Brain pericyte (primary cell): ENCODE measurements at places on chromosomes 11 and 22.

DNA sequence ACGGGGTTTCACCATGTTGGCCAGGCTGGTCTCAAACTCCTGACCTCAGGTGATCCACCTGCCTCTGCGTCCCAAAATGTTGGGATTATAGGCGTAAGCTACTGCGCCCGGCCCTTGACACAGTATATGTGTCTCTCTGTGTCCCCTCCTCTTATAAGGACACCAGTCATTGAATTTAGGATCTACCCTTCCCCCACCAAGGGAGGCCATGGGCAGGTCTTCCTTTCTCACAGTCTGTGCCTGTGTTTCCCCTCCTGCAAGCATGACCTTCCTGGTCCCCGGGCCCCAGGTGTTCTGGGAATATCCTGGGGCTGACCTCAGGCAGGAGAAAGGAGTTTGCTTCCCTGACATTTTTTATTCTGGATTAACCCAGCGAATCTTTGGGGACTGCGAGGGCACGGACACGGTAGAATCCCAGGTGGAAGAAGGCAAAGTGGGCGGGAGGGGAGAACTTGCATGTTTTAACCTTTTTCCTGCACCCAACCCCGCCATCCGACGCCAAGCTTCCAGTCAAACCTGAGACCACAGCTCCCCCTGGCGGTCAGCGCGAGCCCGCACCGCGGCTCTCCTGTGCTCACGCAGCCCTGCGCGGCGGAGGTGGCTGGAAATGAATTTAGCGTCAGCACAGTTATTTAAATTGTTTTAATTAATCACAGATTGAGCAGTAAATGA, 42.1 kb upstream of the ISX start:
- no peak for DNase-seq

DNA sequence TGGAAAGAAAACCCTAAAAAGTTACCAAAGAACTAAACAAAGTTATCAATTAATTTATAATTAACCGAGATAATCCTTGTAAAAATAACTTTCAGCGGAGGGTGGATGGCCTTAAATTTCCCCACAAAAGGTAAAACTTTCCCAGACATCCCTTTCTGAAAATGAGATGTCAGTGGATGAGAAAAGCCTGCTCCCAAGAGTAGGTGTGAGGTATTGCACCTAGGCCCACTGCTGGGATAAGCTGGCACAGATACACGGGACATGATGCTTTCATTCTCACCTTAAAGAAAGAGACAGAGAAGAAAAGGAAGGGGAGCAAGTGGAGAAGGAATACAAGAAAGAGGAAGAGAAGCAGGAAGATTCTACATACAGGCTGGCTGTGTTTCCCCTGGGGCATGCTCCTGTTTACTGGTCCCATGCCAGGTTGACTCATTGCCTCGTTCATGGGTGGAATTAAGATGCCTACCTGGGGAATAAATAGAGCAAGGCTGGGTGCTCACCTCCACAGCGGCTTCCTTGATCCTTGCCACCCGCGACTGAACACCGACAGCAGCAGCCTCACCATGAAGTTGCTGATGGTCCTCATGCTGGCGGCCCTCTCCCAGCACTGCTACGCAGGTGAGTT, at the start of gene SCGB2A2:
Gene SCGB2A2 (plus strand): TSS at position 505 of the 625 bp plus-strand sequence. CDS start 59 bp downstream, at position 564.
- no peak for DNase-seq

DNA sequence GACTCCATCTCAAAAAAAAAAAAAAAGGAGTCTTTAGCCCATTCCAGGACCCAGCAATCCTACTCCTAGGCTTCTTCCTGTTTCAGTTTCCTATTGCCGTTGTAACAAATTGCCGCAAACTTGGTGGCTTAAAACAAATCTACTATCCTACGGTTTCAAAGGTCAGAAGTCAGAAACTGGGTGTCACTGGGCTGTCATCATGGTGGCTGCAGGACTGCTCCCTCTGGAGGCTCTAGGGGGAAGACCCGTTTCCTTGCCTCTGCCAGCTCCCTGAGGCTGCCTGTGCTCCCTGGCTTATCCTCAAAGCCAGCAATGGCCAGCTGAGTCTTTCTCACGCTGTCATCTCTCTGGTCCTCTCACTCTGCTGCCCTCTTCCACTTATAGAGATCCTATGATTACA, 8.7 kb upstream of the DAGLA start:
- no peak for DNase-seq

DNA sequence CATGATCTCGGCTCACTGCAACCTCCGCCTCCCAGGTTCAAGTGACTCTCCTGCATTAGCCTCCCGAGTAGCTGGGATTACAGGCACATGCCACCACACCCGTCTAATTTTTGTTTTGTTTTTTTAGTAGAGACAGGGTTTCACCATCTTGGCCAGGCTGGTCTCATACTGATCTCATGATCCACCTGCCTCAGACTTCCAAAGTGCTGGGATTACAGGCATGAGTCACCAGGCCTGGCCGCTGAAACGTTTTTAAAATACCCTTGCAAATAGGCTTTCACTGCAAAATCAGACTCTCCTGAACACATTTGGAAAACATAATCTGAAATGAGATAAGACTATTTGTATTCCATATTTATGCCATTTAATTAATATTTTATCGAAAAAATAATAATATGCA, 826.1 kb upstream of the CNTN5 start:
- no peak for DNase-seq

- no peak for DNase-seq
These were observed 68.3 kb upstream of the POU2AF2 start for GRCh38 chr11:111177037-111177871.

DNA sequence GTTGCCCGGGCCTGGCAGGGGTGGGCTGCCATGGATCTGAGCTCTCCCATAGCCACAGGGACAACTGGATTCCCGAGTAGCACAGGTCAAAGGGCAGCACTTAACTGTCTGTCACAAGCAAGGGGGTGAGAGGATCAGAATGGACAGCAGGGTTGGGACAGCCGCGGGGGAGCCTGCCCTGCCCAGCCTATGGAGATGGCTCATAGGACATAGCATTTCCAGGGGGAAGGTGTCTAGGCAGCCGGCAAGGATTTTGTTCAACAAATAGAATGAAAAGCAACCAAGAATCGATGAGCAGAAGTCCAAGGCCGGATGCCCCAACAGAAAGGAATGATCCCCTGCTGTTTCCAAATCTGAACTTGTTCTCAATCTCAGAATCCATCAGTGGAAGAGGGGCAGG, 92.9 kb downstream of the RPS6KA4 start:
- no peak for DNase-seq

GRCh38 chr11:77095551-77096490, 6.8 kb upstream of the OMP start:
- no peak for DNase-seq

DNA sequence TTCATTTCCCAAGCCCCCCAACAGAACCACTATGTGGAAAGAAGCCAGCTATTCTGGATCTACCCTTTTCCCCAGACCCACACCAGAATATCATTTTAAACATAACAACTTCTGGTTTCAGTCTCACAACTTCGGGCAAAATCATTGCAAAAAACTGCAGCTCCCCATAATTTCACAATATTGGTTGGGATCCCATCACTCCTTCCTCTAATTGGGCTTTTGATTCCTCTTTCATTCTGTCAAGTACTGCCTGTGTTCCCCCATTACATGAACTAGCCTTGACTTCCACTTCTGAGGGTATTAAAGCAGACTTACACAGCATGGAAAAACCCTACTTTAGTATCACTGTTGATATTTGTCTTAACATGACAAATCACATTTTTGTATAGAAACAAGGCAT, 4.1 kb upstream of the APOL3 start:
- no peak for DNase-seq

- DNase-seq, result no peak
These were observed 62.5 kb downstream of the SHANK2 start for GRCh38 chr11:71189768-71190315.

DNA sequence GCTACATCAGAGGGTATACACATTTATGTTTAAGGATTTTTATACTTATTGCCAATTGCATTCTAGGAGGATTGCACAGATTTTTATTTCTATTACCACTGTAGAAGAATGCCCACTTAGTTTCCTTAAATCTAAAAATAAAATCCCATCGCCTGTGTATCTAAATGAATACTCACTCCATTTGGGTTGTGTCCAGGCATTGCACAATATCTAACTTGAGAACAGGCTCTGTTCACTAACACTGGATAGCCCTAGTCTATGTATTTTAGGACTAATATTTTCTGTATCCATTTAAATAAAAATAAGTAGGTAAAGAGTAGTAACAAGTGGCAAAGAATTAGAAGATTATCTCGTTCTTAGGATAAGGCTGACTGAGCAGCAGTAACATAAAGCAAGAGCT, 4.1 kb downstream of the C11orf52 start:
- DNase-seq, result no peak

DNA sequence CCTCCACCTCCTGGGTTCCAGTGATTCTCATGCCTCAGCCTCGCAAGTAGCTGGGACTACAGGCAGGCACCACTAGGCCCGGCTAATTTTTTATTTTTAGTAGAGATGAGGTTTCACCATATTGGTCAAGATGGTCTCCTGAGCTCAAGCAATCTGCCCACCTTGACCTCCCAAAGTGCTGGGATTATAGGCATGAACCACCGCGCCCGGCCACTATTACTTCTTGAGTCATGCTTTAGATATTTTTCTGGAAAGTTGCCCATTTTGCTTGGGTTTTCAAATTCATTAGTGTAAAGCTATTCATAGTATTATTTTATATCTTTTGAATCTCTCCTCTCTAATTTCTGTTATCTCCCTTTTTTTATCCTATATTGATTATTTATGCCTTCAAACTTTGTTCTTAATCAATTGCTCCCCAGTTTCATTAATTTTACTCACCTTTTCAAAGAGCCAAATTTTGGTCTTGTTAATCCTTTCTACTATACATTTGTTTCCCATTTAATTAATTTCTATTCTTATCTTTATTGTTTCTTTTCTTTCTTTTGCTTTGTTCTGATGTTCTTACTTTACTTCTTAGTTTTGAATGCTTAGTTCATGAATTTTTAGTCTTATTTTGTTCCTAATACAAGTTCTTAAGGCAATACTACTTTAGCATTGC, 10.3 kb upstream of the RAC2 start:
- no peak for DNase-seq

- DNase-seq, result peak; percentile 71
These were observed 513.1 kb downstream of the MIAT start for GRCh38 chr22:27170491-27170890.

- DNase-seq, result no peak
These were observed 4.0 kb upstream of the MCAM start for GRCh38 chr11:119320776-119321524.

GRCh38 chr22:28813772-28814518, 13.6 kb upstream of the XBP1 start:
- DNase-seq, result no peak

DNA sequence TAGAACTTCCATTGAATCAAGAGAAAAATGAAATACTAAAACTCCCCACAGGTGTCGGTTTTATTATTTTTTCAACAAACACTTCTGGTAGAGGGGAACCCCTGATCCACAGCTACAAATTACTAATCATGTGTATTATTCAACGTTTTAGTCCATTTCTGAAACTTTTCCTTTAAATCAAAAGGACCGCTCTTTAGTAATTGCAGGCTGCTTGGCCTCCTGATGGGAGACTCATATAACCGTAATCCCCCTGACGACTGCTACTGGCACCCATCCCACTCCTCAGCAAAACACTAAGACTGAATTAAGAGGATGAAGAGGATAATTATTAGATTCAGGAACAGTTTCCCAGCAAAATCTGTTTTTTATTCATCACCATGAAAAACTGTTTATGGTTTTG, 46.4 kb downstream of the PAX6 start:
- DNase-seq, result no peak

- no peak for DNase-seq
These were observed 22.9 kb downstream of the GUCD1 start for GRCh38 chr22:24532075-24532474.

DNA sequence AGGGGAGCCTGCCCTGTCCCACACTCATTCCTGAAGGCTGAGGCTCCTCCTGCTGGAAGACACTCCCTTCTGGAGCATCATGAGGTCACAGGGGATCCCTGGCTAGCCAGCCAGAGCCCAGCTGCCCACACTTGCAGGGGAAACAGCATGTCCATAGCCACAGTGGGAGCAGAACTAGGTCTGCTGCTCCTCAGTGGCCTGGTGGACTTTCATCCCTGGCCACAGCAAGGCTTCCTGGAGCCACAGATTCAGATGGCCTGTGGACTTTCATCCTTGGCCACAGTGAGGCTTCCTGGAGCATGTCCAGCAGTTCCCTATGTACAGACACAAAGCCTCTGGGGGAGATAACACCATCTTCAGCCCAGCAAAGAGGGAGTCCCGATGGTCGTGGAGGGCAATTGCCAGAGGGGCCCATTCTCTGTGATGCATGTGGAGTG, 5.9 kb upstream of the APOL6 start:
- DNase-seq, result no peak

GRCh38 chr11:12207384-12208150, 97.2 kb downstream of the MICAL2 start:
- DNase-seq, result no peak

- no peak for DNase-seq
These were observed 131.2 kb upstream of the MTMR2 start for GRCh38 chr11:96054870-96055705.

DNA sequence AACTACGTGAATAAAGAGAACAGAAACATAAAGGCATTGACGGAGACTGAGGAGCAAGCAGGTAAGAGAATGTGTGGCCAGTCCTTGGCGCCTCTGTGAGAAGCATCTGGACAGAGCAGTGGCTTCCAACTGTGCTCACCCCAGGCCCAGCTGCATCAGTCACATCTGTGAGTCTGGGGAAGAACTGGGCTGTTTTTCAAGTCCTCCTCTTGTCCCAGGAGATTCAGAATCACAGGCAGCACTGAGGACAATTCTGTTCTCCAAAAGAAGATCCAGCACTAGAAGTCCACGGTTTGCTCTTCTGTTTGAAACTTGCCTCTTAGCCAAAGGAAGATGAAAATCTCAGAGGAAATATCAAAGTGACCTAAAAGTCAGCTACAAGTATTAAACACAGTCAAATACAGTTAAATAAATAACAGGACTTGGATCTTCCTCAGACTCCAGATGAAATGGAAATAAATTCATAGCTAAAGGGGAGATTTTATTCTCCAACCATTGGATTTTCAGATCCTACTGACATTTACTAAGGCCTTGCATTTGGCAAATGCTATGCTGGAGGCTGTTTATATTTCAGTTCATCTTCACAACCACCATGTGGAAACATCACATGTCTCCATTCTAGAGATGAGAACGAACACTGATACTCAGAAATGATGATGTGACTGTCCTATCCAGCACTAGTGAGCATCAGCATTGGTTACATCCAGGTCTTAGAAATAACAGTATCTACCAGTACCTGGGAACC, 14.1 kb downstream of the FAM181B start:
- DNase-seq, result no peak
